ENCODE measurements at places on chromosomes 13 and 19. TPM values are rescaled to one million over a fixed set of nuclear protein-coding genes. Genes with fewer than 3 reads are reported as not detected.

GRCh38 chr13:32047793-32048192 lies 16.2 kb downstream of the FRY start:
- no peak for DNase-seq

DNA sequence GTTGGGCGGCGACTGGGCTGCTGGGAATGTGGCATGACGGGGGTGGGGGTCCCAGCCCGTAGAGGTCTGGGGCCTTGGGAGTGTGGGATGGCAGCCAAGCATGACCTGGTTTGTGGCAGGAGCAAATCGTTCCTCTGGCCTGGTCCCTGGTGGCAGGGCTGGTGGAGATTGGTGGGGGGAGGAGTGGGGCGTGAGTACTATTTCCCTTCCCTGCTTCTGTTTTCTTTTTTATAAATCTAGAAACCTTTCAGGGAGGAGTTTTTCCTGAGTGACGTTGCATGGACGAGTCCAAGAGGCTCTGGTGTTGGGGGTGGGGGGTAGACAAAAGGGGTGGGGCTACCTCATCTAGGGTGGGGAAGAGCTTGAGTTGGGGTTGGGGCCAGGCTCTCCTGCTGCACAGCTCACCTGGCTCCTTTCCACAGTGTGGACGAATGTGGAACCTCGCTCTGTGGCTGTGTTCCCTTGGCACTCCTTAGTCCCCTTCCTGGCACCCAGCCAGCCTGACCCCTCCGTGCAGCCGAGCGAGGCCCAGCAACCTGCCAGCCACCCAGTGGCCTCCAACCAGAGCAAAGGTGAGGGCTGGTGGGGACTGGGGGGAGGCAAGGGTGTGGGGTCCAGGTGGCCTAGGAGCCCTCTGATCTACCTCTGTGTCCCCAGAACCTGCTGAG lies 15.4 kb upstream of the PRR19 start:
- DNase-seq: no peak

- DNase-seq: peak; percentile 39
Observed at GRCh38 chr13:46288570-46289259, 77.0 kb downstream of the LRRC63 start.

DNA sequence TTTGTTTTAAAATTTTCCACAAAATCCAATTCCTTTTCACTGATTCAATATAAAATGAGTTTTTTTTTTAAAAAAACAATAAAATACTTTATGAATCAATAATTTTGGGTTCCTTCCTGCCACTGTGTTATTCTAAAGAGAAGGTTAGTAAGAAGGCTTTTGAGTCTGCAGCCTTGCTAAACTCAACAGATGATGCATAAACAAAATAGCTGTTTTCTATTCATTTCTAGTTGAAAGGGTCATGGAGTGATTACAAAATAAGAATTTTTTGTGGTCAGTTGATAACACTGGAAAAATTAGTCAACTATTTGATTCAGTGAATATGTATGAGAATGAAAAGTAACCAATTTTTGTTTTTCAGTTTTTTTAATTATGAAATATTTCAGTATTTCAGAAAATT lies 169.9 kb downstream of the VWA8 start:
- DNase-seq: no peak

DNA sequence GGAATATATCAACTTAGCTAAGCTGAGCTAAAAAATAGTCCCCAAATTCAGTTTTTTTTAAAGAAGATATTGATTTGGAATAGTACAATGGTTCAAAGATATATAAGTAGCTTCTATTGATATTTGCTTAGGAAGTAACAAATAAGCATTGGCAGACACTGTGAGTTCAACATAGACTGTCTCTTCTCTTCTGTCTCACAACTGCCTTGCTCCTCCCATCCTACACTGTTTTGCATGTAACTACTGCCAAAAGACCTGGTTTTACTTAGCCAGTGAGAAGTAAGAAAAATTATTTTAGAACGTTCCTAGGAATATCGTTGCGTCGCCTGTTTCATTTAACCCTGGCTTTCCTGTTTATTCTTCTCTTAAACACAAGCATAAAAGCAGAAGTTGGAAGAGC lies 859.0 kb upstream of the SPRY2 start:
- DNase-seq: no peak

DNA sequence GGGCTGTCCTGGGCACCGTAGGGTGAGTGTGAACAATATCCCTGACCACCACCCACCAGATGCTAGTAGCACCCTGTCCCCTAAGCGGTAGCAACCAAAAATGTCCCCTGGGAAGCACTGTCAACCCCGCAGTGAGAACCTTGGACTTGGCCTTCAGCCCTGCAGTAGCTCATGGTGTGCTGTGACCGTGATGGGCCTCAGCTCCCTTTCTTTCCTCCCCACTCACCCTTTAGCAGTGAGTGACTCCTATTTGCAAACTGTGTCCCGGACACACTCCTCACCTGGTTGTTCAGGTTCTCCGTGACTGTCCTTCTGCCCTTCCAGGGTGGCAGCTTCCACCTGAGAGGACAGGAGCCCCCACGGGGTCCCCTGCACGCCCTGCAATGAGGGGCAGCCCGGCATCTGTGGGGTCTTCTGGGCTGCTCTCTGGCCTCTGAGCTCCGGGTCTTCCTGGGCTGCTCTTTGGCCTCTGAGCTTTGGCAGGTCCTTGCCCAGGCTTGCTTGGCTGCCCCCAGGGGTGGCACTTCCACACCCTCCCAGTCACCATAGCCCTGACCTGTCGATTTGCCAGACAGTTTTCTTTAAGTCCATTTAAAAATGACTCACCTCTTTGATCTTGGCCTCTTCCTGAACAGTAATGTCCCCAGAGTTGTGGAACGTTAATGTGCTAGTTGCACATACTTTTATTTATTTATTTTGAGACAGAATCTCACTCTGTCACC lies 3.8 kb downstream of the KDM4B start:
- no peak for DNase-seq

Gene PALM
- 52.8 TPM for total RNA-seq

GRCh38 chr19:16614941-16615340 lies 13.1 kb downstream of the MED26 start:
- no peak for DNase-seq

- DNase-seq: no peak
Observed at GRCh38 chr19:46546194-46546896, 50.7 kb upstream of the PNMA8B start.

GRCh38 chr13:48078251-48078656 lies 16.6 kb downstream of the MED4 start:
- no peak for DNase-seq

- DNase-seq: no peak
Observed at GRCh38 chr19:41708481-41708880, at the start of gene CEACAM5. Gene CEACAM5 (plus strand): TSS chr19:41708626. CDS start chr19:41708732, 106 bp downstream.

DNA sequence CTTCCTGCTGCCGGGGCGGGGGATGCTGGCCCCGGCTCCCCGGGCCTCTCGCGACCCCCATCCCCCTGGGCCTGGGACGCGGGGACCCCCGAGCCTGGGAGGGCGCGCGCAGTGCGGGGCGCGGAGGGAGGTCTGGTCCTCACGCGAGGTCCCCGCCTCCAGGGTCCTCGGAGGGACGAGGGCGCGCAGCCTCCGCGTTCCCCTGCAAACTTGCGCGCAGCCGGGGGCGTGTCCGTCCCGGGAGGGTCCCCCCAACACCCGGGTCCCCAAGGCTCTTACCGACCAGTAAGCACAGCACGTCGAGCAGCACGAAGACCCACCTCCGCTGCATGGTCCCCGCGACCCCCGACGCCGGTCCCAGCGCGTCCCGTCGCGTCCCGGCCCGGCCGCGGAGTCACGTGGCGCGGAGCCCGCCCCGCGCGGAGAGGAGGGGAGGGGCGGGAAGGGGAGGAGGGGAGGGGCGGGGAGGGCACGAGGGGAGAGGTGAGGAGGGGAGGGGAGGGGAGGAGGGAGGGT lies at the start of gene PLPP2:
PLPP2 (minus strand) TSS at position 398 of the 516 bp plus-strand sequence; CDS start at position 331, 67 bp downstream.
- no peak for DNase-seq

Gene LHB
- not detected for total RNA-seq

DNA sequence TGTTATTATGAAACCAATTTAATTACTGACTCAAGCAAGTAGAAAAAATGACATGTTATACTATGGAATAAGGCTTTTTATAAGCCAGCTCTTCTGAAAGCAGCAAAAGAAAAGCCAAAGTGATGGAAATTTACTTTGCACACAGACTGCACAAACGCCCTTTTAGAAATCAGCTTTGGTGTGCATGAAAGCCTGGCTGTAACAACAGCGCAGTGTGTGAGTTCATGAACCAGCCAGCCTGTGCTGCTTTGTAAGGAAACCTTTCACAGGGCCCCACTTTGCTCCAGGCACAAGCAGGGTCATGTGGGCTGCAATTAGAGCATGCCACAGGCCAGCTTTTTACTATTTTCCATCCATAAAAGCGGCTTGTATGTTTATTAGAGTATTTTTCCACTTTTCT lies 13.6 kb upstream of the IFT88 start:
- DNase-seq: no peak

- DNase-seq: no peak
Observed at GRCh38 chr19:5694167-5694955, 4.3 kb downstream of the RPL36 start.

- DNase-seq: peak; percentile 62
Observed at GRCh38 chr13:37134411-37135041, 29.1 kb upstream of the CSNK1A1L start.

DNA sequence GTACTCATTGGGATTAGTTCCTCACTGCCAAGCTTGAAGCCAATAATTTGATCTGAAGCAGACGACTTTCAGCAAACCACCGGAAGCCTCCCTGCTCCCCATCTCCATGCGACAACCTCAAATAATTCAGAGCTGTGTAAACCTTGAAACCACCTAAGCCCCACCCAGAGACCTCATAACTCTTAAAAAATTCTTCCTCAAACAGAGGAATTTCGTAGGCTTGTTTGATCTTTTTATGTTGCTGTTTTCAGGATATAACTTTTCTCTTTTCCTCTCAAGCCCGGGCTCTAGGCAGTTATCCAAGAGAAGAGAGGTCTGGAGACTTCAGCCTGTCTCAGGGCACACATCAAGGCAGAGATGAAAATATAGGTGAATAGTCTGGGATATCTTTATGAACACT lies 311.6 kb downstream of the KCNRG start:
- DNase-seq: no peak

Gene LSR
- 7.5 TPM for total RNA-seq

Gene LIM2
- not detected for total RNA-seq

Gene LGALS4
- 0.47 TPM for total RNA-seq

GRCh38 chr19:14112809-14113385 lies 4.7 kb downstream of the PRKACA start:
- no peak for DNase-seq

GRCh38 chr13:111328574-111329410 lies 8.3 kb downstream of the TEX29 start:
- DNase-seq: no peak

Gene ZNF610
- total RNA-seq: 4.9 TPM

DNA sequence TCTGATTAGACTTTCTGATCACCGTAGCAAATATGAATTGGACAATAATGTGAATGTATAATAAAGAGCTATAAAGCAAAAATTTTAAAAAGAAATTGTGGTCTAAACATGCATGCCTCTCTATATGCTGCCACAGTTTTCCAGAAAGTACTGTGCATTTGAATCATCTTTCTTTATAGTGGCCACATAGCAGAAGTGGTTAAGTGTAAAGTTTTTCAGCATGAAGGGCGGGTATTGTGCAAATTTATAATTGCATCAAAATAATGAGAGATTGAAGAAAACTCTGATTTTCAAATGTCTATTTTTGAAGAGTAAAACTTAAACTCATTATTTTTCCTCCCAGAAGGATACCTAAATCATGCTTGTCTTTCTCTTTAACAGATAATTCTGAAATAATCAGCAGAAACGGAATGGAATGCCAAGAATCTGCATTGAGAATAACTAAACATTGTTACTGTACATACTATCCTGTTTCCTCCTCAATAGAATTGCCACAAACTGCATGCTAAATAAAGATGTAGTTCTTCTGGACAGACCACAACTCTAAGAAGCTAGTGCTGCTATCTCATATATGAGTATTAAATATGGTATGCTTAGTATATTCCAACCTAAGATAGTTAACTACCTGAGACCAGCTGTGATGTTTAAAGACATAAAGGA lies 42.9 kb upstream of the RAP2A start:
- DNase-seq: no peak

- DNase-seq: no peak
Observed at GRCh38 chr13:27014406-27015359, 156.9 kb downstream of the USP12 start.

Gene CRLF1
- total RNA-seq: not detected

Gene HIPK4
- not detected for total RNA-seq

All from glomerular endothelial cell (primary cell).